ENCODE measurements at places on chromosomes 2 and 18.

DNA sequence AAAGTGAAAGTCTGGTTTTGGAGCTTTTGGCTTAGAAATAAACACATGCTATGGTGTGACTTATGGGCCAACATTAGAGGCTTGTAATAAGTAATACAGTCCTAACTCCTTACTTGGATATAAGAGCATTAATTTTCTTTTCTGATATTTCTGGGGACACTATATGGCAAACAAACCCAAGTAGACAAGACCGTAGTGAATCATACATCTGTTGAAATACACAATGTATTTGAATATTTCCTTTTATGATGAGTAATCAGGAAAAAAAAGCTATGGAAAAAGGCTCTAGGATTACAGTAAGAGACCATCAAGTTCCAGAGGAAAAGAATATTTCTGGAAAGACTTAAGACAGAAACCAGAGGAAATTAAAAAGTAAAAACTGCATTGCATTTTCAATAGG is 146.0 kb upstream of the CYP26B1 start:
- no peak for DNase-seq

DNA sequence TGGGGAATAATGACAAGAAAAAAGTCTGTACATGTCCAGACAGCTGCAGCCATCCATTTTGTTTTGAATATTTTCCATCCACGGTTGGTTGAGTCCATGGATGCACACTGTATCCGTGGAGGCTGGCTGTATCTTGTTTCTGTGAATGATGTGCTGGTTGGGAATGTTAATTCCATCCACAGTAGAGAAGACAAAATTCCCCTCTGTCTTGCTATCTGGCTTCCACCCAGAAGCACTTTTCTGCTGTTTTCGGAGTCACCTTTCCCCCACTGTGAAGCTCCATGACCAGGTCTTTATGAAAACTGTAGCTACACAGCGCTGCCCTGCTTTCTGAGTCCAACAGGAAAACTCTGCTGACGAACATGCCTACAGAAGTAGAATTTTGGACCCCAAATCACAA is 122.3 kb downstream of the HRH4 start:
- DNase-seq, result no peak

DNA sequence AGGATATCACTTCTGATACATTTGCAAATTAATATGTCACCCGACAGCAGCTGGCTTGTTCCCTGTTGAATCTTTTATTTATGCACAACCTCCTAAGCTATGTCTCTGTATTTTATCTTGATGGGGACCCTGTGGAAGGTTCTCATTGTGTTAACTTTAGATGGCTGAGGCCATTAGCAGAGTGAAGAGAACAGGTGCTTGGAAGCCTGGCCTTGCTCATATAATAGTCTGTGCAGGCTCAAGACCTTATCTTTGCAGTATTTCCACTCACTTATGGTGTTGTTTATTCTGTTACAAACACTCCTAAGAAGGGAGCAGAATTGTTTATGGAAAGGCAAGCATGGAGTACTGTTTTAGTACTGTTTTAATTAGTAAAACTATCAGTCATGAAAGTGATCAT is 107.6 kb downstream of the SETBP1 start:
- no peak for DNase-seq

- DNase-seq, result no peak
Measured at GRCh38 chr2:137886083-137886831, 78.0 kb upstream of the HNMT start.

- no peak for DNase-seq
Measured at GRCh38 chr2:164877169-164877568, 35.5 kb upstream of the COBLL1 start.

DNA sequence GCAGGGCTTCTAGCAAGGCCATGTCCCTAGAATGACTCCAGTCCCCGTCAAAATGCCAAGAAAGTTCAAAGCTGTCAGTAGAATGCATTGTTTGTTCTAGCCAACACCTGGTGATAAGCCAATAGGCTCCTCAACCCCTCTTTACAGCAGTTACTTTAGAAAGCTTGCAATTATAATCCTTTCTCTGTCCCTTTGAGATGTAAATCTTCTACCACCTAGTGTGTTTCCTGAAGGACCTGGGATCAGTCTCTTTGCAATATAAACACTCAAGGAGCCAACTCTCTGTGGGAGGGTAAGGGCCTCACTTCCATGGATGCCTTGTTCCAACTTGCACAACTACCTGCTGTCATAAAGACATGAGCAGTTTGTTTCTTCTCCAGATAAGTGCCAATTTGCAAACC is 301.8 kb downstream of the NBAS start:
- no peak for DNase-seq

DNA sequence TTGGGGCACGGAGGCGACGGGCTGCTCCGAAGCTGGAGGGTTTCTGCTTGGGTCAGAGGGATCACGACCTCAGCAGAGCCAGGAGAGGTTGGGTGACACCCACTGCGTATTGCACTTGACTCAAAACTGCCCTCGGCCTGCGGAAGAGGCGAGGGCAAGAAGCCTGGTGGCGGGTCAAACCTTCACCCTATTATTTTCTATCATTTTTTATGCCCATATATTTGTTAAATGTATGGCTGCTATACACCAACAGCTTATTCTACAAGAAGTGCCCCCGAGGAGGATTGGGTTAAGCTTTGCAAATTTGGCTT is 12.6 kb upstream of the SATB2 start:
- DNase-seq, result no peak

DNA sequence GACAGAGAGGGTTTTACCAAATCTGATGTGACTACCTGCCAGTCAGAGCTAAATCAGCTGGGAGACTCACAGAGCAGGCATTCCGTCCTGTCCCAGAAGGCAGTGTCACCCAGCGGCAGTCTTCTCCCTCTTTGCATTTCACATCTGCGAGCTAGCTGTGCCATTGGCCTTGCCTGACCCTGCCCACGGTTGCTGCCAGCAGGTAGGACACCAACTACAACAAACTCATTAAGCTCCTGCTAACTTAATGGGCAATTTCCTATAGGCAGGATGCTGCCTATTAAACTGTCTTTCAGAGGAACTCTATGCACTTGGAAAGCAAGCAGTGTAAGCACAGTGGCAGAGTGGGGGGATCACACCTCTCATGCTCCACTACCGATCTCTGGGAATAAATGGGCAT is 116.4 kb upstream of the CAPN13 start:
- no peak for DNase-seq

GRCh38 chr2:230668939-230669303 is 43.7 kb upstream of the CAB39 start:
- DNase-seq, result no peak

- DNase-seq, result no peak
Measured at GRCh38 chr2:206521612-206522011, 78.3 kb downstream of the ADAM23 start.

DNA sequence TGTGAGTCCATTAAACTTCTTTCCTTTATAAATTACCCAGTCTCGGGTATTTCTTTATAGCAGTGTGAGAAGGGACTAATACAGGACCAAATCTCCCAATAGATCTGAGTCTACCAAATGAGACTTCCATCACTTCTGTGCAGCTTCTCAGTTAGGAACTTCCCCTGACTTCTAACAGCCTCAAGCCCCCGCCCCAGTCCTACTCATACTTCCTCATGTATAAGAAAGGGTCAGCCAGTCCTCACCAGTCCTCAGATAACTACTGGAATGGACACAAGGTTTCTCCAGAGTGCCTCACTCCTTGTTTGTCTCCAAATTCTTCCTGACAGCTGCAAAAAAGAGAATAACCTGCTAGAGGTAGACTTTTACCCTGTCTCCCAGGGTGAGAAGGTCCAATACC is 19.5 kb downstream of the TTC32 start:
- DNase-seq, result no peak

GRCh38 chr2:27681841-27682240 is 18.2 kb downstream of the SLC4A1AP start:
- no peak for DNase-seq

DNA sequence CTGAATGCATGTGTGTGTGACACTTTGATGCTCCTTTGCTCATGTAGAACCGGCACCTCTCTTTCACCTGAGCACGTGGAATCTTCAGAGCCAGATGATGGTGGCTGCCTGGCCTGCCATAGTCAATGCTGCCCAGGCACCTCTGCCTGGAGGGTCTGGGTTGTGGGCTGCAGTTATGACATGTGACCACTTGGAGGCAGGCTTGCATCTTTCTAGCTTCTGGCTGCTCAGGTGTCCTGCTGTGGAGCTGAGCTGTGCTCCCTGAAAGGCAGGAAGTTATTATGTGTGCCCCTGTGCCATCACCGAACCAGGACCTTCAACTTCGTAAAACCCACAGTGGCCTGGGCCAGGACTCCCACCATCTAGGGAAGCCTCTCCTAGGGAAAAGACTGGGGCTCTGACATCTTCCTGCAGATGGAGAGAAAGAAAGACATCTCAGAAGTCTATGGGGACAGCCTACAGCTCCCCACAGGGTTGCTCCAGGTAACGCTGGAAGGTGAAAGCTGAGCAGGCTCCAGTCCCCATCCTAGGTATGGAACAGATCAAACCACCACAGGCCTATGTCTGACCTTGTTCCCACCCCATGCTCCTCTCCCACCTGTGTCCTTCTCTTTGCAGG is 30.2 kb downstream of the PSD4 start:
- DNase-seq, result peak; percentile 85

DNA sequence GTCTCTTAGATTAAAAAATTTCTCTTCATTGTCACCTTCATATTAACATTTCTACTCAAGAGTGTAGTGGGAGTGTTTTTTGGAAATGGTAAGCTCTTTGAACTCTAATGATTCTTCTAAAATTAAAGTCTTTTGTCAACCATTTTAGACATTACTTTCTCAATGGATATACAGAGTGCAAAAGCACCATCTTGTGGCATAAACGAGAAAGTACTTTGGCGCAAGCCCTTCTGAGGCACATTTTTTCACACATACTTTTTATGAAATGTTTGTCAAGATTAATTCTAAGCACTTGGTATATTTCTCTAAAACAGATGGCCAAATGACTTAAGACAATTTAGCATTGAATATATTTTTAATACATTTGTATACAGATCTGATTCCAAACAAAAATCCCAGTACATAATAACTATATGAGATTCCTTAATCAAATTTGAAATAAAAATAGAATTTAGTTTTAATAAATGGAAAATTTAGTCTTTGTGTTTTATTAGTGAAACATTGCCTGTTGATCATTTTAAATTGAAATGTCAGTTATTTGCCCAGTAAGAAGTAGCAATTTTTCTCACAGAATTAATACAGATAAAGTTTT is 63.3 kb upstream of the GALNT5 start:
- peak; percentile 10 for DNase-seq

- peak; percentile 5 for DNase-seq
Measured at GRCh38 chr18:55821219-55821618, 233.2 kb upstream of the TCF4 start.

DNA sequence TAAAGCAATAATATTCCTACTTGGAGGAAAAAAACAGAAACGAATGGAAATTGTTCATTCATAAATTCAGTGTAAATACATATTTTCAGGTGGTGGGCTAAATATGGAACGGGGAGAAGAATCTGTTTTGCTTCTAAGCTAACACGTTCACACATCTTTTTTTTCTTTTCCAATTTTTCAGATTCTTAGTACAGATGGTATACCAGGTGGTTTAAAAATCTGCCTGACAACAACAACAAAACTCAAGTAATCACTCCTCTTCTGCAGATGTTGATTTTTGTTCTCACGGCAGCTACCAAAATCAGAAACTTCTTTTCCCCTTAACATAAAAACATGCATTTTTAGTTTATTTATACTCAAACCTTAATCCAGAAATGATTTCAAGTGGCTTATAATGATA is 164.8 kb upstream of the SYT4 start:
- DNase-seq, result no peak

DNA sequence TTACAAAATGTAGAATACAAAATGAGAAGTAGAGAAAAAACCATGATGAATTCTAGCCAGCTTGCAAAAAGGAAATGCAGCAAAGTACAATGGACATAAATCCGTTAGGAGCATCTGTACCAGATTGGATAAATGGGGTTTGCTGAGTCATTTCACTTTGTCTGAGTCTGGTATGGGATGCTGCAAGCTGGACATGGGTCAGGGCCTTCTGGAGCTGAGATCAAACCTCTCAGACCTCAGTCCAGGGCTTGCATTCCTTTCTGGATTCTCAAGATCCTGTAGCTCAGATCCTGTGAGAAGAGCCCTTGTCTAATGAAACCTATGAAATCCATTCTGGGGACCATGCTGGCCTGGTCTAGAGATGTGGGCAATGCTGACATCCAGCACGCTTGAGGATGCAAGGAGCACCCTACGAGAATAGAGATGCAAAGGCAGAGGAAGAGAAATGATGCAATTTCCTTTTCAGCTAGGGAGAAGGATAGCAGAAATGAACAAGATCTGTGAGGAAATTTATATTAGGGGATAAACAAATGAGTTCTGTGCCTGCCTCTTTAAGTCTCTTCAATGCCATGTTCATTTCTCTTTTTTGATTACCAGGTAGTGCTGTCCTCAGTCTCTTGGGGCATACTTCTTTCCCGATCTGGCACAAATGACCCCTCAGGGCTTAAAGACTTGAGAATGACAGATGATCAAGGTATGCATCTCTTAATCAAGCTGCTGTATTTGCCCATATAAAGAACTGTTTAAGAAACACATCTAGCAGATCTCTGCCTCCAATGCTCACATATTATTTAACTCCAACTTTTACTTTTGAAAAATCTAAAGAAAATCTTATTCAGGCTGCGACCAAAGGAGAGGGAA is 230.4 kb downstream of the MEIS1 start:
- peak; percentile 29 for DNase-seq

DNA sequence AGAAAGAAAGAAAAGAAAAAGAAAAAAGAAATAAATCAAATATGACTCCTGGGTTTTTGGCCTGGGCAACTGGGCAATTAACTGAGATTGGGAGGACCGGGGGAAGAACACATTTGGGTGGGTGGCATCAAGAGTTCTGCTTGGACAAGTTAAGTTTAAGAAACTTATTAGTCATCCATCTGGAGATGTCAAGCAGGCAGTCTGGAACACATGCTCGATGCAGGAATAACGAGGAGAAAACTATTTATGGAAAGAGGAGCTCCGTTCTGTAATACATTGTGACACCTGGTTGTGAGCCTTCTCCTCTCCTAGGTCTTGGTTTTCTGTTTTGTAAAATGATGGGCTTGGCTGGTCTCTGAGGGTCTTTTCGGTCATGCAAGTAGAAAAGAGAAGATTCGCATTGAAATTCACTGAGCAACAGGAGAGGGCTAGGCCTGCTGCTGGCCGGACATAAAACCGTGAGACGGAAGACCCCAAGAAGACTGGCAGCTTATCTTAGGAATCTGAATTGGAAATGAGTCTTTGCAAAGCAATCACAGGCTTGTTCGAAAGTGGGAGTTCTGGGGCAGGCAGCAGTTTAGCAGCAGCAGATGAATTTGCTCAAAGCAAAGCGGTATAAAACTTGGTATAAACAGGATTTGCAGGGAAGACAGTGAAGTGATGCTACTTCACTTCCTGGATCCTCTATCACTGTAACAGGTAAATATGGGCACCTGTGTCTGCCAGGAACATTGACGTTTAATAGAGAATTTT is 51.4 kb downstream of the E2F6 start:
- DNase-seq, result no peak

DNA sequence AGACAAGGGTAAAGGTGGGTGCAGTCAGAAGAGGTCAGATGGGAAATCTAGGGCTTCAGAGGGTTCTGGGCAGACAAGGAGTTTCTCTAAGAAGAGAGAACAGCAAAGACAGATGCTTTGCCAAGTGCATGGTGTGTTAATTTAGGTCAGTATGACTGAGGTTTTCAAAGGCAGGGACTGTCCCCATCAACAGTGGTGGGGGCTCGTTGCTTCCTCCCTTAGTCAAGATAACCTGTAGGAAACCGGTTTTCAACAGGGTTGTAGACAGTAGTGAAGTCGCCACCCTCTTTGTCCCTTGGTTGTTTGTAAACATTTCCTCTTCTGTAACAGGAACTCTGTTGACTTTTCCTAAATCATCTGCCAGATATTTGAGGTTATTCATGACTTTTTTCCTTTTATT is 11.6 kb downstream of the RAB12 start:
- no peak for DNase-seq

GRCh38 chr2:17190527-17190926 is 327.7 kb downstream of the RAD51AP2 start:
- DNase-seq, result no peak

Measured in hepatic stellate cell (primary cell).